ENCODE measurements at places on chromosomes 6 and 20. TPM values are rescaled to one million over a fixed set of nuclear protein-coding genes. Genes with fewer than 3 reads are reported as not detected.

The GTSF1L gene
- not detected for total RNA-seq

- no peak for DNase-seq
Observed at GRCh38 chr6:45815466-45816125, 200.1 kb downstream of the CLIC5 start.

The NKAPL gene
- not detected for total RNA-seq

DNA sequence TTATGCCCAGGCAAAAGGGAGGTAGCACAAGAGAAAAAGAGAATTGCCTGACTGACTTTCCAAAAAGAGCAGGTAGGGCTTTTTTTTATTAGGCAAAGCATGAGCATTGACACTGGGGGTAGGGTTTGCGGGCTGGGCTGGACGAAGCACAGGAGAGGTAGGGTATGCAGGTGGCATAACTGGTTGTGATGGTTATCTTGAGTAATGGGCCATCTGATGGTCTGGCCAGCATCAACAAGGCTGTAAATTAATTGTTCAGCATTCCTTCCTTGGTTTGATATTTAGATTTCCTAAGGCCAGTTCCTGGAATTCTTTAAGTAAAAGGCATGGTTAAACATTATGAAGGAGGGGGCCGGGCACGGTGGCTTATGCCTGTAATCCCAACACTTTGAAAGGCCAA lies 13.9 kb upstream of the BFSP1 start:
- DNase-seq, result no peak

The SLC17A1 gene
- total RNA-seq, result not detected

GRCh38 chr6:92404281-92404680 lies 1015.1 kb downstream of the EPHA7 start:
- no peak for DNase-seq

- no peak for DNase-seq
Observed at GRCh38 chr6:12149944-12150510, 137.9 kb downstream of the HIVEP1 start.

Measured in NCI-H460 (cell line).